LHCN-M2 (cell line): ENCODE measurements at places on chromosomes 2 and 18.
A peak's percentile ranks its signal among the peaks of the same experiment; 100 is the strongest.

GRCh38 chr18:13800505-13801259 is 23.3 kb upstream of the MC5R start:
- DNase-seq, result peak; percentile 45

- DNase-seq, result no peak
Observed at GRCh38 chr2:146994246-146994645, 850.6 kb upstream of the ACVR2A start.

GRCh38 chr2:220550995-220551700 is 923.7 kb downstream of the SLC4A3 start:
- DNase-seq, result no peak

GRCh38 chr2:11669454-11670291 is at the start of gene NTSR2:
Gene NTSR2, minus strand, starts transcription at chr2:11670195. Its CDS starts 66 bp downstream, at chr2:11670129.
- DNase-seq, result no peak

GRCh38 chr2:94994063-94994913 is 31.2 kb upstream of the MAL start:
- no peak for DNase-seq

- DNase-seq, result peak; percentile 65
Observed at GRCh38 chr18:34592961-34593382, 117.1 kb upstream of the DTNA start.

DNA sequence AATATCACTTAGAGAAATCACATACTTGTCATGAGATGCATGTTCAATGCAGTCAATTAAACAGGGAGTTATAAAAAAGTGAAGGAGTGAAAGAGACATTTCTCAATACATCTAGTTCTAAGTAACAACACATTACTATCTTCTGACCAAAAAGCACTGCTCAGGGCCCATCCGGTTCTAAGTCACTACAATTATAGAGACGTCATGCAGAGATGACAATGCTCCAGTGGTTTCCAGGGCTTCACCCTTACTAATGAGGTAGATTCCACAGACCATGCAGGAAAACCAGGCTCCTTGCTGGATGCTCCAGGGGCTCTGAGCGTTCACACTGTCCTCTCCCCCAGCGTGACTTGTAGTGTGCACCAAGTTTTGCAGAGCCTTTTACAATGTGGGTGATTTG is 88.0 kb downstream of the FTCDNL1 start:
- no peak for DNase-seq

- DNase-seq, result no peak
Observed at GRCh38 chr2:44964752-44965236, 23.3 kb downstream of the SIX3 start.

GRCh38 chr2:140586379-140586778 is 1544.4 kb downstream of the LRP1B start:
- peak; percentile 19 for DNase-seq

- no peak for DNase-seq
Observed at GRCh38 chr2:46387886-46388515, 90.8 kb downstream of the EPAS1 start.

DNA sequence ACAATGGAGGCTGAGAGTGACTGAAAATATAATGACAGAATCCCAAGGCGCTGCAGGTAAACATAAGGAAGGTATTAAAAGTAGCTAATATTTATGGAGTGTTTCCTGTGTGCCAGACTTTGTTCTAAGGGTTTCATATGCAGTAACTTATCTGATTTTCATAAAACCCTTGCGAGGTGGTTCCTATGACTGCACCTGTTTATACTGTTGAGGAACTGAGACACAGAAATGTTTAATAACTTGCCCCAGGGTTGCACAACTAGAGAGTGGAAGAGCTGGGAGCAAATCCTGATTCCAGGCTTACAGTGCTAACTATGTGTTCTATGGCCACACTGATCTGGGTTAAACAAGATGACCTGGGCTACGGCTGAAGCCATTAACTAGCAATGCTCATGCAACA is 2.4 kb downstream of the SP110 start:
- no peak for DNase-seq

- no peak for DNase-seq
Observed at GRCh38 chr2:830419-831224, 120.0 kb upstream of the SNTG2 start.

GRCh38 chr2:121627525-121628050 is 21.7 kb downstream of the CLASP1 start:
- no peak for DNase-seq

DNA sequence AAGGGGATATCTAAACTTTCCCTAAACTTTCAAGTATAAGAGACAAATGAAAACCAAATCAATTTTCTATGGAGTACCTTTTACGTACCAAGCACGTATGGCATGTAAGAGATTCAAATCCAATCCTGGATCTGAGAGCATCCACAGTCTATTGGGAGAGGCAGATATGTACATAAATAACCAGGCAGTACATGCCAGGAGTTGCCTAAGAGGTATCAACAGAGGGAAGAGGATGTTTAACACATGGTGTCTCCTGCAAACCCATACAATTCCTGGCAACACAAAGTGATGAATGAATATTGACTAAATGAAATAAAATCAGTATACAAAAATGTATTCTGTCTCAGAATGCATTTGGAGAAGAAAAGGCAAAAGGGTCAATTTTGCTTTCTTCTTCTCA is 116.6 kb downstream of the PIGN start:
- no peak for DNase-seq

DNA sequence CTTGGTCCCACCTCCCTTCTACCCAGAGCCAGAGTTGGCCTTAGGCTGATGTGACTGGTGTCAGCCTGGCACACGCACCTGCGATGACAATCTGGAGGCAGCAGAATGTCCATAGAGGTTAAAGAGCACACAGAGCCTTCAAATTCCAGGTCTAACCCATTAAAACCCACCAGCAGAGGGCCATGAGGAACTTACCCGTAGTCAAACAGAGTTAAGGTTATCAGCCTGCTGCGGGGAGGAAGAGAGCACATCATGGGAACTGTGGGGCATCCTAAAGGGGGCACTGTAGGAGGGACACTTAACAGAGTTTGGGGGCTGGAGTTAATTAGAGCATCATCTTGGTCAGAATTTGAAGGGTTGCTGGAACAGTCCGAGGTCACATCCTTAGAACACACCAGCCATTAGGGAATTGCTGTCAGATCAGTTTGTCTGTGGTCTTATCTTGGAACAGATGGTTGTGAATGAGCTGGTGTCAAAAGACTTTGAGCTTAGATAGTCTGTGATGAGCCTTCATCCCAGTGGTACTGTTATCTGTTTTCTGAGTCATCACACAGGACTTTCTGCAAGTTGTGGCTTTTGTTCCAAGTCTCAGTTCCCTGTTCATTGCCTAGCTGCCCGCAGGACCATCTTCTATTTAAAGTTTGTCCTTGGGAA is 248.6 kb downstream of the LOXHD1 start:
- no peak for DNase-seq

GRCh38 chr18:12556946-12557806 is 100.7 kb downstream of the SPIRE1 start:
- no peak for DNase-seq

DNA sequence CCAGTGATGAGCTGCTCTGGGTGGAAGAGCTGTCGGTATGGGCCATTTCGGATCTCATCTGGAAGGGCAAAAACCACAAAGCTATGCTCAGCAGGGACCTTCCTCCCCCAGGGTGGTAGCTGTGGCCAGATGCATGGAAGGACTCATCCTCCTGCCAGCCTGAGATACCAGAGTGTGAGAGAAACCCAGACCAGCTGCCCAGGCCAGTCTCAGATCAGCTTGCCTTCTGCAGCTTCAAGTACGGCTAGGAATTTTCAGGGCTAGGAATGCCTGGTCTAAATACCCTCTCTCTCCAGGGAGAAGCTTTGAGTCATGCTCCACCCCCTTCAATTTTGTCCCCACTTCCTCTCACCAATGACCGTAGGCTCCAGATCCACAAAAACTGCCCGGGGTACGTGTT is 1.4 kb upstream of the TUBA4B start:
- peak; percentile 98 for DNase-seq

DNA sequence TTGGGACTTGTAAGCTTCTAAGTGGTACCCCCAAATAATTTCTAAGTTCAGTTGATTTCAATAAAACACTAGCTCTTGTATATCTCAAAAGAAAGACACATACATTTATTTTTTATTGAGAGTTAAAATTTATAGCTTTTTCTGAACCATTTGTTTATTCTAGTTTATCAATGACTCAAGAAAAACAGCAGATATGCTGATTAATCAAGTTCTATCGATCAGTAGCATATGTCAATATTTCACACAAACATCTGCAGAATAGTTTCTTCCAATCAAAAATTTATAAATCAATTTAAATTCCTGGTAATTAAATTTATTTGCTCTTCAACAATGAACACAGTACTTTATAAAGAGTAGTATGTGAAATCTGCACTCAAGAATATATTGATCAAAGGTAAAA is 5.3 kb downstream of the FIGN start:
- no peak for DNase-seq

DNA sequence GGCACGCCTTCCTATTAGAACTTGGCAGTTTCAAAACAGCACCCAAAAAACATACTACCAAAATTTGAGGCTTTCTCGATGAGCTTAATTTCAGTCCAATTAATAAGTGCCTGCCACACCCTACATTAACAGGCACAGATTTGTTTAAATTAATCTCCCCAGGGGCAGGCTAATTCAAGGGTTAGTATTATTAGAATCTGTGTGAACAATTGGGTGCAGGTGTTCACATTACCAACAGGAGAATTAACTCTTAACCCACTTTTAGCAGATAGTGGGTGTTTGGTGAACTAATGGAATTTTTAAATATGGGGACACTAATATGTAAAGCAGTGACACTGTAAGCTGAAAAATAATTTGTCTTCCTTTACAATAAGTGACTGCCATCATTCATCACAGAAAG is 4.1 kb downstream of the MBD2 start:
- DNase-seq, result no peak

GRCh38 chr2:164495491-164496223 is 125.6 kb downstream of the GRB14 start:
- peak; percentile 74 for DNase-seq

GRCh38 chr2:240143276-240143675 is 2.8 kb upstream of the OTOS start:
- no peak for DNase-seq

- DNase-seq, result peak; percentile 46
Observed at GRCh38 chr2:158202161-158202815, 100.6 kb downstream of the UPP2 start.

- DNase-seq, result peak; percentile 53
Observed at GRCh38 chr18:48767090-48767690, 183.6 kb downstream of the SMAD7 start.

DNA sequence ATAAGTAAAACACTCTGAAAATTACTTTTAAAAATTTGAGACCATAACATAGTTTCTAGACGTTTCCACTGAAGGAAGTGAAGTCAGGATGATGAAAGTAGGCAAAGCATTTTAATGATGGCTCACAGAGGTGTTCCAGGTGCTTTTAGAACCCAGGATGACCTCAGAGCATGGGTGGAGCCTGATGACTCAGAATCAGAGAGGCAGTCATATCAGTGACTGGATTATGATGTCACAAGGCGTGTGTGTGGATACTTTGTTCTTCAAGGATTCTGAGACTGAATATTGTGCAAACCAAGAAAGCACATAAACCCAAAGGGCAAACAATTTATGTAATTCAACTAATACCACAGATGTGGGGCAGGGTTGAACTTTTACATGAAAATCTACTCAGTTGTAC is 208.0 kb upstream of the FBXO11 start:
- peak; percentile 57 for DNase-seq

DNA sequence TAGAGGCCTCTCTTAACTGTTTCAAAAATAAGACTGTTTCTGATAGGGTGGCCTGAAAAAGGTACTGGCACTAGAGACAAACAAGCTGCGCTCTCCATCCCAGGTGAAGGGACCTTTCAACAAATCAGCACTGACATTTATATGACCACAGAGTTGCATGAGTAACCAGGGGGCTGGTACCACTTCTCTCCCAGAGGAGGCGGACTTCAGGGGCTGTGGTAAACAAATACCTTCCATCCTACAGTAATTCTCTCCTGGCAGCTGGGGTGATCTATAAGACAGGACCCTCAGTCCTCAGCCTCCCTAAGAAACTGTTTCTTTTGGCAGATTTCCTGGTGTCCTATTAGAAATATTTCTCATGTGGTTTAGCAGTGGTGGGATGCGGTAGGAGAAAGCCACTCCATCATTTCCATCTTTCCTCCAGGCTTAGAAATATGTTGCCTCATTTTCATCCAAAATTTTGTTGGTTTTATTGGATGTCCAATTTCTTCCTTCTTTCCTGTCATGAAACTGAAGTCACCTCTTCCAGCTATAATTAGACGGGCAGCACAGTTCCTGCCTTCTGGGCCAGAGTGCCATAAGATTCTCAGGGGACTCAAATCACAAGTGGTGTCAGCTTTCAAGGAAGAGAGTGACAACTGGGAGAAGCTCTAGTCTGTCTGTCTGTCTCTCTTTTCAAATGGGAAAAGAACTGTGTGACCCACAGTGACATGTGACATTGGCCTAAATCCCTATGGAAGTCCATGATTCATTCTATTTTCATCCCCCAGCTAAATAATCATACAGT is 96.4 kb downstream of the CYRIA start:
- DNase-seq, result no peak

DNA sequence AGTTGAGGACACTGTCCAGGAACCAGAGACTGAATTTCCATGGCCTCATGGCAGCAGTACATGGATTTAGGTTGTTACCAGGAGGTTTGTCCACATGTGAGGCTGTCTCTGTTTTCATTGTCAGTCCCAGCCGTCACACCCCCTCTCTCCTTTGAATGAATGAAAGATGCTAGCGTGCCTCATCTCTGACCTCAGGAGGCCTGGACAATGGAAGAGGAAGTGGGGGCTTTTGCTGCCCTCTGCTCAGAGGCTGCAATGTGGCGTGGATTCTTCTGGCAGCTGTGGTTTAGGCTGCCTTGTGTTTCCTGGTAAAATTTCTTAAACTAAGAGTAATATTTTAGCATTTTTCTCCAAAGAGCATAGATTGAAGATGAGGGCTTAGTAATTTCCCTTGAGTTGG is 47.5 kb downstream of the RAB31 start:
- DNase-seq, result no peak

- no peak for DNase-seq
Observed at GRCh38 chr2:101752716-101753616, 55.5 kb downstream of the MAP4K4 start.

- DNase-seq, result peak; percentile 20
Observed at GRCh38 chr18:28961669-28962228, 784.8 kb upstream of the CDH2 start.

DNA sequence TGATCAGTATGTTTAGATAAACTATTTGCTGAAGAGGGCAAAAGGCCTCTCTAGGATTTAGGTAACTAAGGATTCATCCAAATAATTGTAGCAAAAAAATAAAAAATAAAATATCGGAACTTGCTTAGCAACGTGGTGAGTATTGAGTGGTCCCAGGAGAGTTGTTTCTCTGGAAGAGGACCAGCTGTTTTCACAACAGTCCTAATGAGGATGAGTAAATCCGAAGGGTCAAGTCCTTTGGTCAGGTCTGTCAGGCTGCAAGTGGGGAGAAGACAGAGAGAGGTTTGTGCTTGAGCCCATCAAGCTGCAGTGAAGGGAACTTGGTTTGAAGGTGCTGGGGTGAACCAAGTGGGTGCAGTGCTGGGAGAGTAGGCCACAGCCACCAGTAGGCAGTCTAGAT is 539.2 kb downstream of the SLC4A3 start:
- peak; percentile 79 for DNase-seq
